EL (cell line): ENCODE measurements at places on chromosomes 4 and X.

- DNase-seq: peak; percentile 83
Measured at GRCh38 chrX:130878350-130879341, 24.4 kb downstream of the ENOX2 start.

DNA sequence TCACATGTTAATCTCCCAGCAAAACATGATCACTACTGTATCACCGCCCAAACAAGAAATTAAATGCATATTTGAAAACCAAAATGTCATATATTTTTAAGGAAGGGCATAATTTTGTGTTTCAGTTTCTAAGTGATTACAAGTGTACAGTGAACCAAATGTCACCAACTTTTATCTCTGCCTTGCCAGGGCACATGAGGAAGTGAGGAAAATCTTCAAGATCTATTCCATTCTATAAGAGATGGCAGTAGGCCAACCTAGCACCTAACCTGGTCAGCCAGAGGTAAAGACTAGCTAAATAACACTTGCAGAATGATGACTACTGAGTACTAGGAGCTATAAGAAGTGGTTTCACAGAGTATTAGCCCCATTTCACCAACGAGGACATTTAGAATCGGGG lies 107.2 kb downstream of the ATP11C start:
- no peak for DNase-seq

GRCh38 chr4:157271166-157271869 lies 50.8 kb downstream of the GRIA2 start:
- peak; percentile 50 for DNase-seq

GRCh38 chrX:69163936-69164741 lies 1.1 kb downstream of the PJA1 start:
- peak; percentile 6 for DNase-seq

DNA sequence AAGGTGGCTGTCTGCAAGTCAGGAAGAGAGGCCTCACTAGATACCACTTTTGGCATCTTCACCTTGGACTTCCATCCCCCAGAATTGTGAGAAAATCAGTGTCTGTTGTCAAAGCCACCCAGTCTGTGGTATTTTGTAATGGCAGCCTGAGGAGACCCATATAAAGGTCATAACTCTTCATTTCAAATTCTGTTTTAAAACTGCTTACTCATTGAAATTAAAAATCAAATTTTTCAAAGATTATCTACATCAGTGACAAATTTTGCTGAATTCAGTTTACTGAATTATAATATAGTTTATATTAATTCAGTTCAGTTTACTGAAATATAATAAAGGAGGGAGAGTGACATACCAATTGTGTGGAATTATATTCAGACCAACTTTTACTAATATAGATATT lies 133.1 kb upstream of the IL15 start:
- no peak for DNase-seq

- no peak for DNase-seq
Measured at GRCh38 chr4:2433609-2434350, 15.0 kb downstream of the CFAP99 start.

GRCh38 chrX:136157187-136157586 lies 9.9 kb downstream of the FHL1 start:
- DNase-seq: no peak

DNA sequence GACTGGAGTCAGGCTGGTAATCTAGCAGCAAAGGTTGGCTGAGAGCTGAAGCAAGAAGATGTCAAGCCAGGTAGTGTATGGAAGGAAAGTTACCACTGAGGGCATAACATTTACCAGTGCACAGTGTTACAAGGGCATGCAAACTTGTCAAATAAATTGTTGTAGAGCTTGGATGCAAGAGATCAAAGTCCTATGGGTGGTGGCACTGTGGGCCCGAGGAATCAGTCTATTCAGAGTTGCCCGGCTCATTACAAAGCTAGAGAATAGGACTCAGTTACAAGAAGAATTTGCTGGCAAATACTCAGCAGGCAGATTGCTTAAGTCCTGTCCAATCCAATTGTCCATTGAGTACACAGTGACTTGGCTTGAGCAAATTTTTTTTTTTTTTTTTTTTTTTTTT lies 2043.8 kb downstream of the ARAP2 start:
- no peak for DNase-seq

DNA sequence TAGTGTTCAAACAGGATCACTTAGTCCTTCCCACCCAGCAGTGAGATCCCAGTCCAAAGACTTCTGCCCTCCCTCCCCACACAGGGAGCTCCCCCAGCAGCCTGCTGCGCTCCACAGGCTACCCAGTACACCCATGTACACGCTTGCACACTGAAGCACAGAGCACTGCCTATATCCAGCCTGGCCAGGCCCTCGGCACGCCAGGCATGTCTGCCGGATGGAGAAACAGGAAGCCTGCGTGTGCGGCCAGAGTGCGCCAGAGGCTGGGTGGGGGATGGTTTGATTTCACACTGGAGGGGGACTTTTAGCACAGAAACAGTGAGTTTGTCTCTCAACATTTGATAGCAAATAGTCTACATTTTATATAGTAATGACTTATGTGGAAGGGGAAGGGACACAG lies 833.5 kb upstream of the IGFBP7 start:
- peak; percentile 36 for DNase-seq

DNA sequence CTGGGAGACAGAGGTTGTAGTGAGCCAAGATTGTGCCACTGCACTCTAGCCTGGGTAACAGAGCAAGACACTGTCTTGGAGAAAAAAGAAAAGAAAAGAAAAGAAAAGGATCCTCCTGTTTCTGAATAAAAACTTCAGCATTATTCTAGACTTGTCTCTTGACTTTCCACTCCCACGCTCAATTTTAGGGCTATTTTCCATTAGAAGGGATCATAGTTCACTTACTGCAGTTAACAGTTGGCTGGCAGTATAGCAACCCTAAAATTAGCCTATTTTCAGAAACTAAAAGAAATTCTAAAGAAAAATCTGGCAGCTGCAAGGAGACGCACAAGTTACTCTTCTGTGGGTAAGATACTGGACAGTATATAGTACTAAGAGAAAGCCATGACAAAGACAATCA lies 28.1 kb downstream of the THOC2 start:
- no peak for DNase-seq

GRCh38 chr4:140595065-140595464 lies 26.3 kb upstream of the UCP1 start:
- DNase-seq: no peak

- DNase-seq: peak; percentile 97
Measured at GRCh38 chr4:75724066-75724866, at the start of gene USO1. USO1 (plus strand) TSS chr4:75724577; CDS start chr4:75724820, 243 bp downstream.

DNA sequence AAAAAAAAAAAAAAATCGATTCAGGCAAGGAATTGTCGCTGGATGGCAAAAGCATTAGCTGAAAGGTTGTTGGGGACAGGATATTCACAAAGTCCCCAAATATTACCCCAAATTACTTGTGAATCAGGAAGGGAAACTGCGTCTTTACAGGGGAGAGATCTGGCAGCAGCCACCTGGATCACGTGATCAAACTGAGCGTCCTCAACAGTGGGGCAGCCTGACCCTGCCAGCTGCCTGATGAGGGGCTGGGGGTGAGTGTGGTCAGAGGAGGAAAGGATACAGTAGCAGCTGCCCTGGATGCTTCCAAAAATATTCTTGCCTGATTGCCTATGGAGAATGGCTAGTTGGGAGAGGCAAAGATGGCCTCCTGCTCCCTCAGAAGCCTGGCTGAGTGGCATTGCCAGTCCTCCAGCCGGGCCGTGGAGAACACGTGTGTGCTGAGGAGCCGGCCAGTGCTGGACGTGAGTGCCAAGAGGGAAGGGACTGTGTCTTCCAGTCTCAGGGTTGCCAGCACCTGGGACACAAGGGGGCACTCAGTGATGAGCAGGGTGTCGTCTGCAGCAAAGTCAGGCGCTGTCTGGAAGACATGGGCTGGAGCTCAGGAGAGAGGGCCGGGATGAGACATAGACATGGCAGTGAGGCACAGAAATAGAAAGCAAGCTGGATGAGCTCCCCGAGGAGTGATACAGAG lies 3.0 kb upstream of the LAGE3 start:
- no peak for DNase-seq

- DNase-seq: no peak
Measured at GRCh38 chr4:10981576-10981975, 297.0 kb upstream of the CLNK start.

GRCh38 chrX:153474718-153475117 lies 4.3 kb upstream of the HAUS7 start:
- peak; percentile 65 for DNase-seq

- DNase-seq: no peak
Measured at GRCh38 chr4:152643153-152644035, 36.4 kb downstream of the TMEM154 start.

DNA sequence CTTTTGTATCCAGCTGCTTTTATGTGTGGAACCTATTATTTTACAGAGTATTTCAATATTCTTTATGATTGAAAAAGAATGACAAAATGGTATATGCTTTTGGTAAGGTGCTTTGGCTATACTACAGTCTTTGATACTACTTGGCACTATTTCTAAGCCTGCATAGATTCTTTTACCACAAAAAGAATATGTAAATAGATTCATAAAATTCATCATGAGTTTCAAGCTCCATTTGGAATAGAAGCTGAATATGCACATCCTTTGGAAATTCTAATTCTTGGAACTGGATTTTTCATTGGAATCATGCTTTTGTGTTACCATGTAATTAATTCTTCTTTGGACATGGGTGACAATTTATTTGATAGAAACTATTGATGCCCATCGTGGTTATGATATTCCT lies 60.2 kb upstream of the SYTL5 start:
- no peak for DNase-seq

DNA sequence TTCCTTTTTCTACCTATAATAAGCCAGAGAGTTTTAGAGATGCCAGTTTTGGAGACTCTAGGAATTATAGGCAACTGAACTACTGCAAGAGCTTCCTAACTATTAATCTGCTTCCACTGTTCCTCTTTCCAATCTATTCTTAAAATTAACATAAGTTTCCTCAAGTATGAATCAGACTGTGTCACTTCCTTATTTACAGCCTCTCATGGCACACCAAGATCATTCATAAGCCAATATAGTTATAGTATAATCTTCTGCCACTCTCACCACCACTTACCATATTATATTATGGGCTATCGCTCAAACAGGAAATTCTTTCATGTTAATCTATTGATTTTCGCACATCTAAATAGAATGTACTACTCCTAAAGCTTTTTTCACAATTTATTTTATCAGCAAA lies 383.5 kb downstream of the STPG2 start:
- no peak for DNase-seq

GRCh38 chr4:52059372-52059771 lies 8.3 kb downstream of the SPATA18 start:
- DNase-seq: no peak

DNA sequence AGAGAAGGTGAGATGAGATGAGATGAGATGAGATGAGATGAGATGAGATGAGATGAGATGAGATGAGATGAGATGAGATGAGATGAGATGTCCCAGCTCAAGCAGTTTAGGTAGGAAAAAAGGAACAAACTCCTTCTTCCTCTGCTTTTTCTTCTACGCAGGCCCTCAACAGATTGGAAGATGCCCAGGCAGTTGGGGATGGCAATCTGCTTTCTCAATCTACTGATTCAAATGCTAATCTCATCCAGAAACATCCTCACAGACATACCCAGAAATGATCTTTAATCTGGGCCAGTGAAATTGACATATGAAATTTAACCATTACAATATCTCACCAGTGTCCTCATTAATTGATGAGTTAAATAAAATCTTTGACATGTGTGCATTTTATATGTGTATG lies 370.3 kb upstream of the SLC7A11 start:
- no peak for DNase-seq

DNA sequence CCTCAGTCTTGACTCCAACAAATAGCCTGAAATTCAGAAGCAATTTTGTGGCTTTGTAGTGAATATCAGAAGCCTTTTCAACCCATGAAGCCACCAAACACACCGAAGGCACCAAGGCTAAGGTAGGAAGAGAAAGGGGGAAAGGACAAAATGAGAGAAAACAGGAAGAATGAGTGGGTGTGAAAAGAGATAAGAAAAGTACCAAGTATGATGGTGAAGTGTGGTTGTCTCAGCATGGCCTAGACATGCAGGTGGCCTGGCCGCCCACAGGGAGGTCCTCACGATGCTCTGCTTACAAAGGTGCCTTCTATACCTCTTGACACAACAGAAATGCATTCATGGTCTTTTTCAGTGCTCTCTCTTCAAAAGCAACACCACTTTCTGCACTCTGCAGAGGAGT lies 34.9 kb downstream of the ACSL1 start:
- DNase-seq: no peak

GRCh38 chrX:72142094-72142793 lies 10.5 kb upstream of the RTL5 start:
- DNase-seq: no peak

DNA sequence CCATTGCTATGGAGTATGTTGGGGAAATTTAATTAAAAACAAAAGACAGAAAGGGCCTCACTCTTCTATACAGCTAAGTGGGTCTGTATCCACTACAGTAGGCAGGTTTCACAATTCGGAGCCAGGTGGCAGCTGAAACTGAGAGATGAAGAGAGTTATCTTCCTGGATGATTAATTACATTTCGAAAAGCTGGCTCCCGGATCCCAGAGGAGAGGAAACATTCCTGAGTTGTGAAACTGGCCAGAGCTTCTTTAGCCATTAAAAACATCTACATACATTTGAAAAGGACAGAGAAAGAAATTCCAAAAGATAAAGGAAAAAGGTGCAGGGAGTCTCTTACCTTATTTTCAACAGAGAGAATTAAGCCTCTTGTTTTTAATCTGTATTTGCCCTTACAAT lies 15.5 kb upstream of the PDZD4 start:
- DNase-seq: no peak

DNA sequence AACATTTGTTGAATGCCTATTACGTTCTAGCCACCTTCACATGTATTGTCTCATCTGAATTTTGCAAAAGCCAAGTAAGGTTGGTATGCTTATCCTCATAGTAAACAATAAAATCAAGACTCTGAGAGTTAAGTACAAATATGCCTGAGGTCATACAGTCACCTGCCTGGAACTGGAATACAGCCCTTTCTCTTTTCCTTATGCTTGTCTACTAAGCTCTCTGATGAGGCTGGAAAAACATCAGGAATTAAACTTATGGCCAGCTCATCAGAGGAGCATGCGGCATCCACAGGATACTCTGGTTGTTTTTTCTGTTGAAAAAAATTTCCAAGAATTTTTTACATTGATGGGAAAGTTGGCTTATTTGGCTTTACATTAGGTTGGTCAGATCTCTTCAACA lies 35.5 kb downstream of the NCAPG start:
- DNase-seq: peak; percentile 58

DNA sequence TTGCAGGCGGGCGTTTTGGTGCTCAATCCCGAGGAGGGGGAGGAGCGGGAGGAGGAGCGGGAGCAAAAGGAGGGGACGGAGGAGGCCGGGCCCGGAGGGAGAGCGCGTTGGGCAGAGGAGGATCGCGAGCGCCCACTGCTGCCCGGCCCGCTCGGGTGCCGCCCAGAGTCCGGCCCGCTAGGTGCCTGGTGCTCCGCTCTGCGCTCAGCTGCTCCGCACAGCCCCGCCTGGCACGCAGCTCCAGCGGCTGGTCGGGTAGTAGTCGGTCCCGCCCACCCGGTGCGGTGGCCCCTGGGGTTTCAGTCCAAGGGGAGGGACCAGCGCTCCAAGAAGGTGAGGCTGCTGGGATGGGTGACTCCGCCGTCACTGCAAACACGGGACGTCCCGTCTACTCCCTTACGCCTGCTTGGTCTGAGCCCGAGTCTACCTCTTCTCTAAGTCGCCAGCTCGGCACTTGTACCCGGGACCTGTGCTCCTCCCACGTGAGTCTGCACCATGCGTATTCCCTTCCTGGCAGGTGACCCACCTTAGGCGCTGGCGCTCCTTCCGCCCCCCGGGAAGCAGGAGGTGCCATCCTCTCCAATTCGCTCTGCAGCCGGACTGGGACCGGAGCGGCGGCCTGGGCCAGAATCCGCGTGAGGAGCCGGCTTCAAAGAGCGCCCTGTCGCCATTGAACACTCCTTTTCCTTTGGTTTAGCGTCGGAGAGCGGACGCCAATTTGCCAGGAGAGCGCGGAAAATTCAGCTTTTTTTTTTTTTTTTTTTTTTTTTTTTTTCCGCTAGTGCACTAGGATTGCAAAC lies 405 bp upstream of the HS3ST1 start:
- DNase-seq: no peak
